BE2C (cell line): ENCODE measurements at places on chromosomes 5 and 9.

GRCh38 chr5:69468631-69469030, 24.0 kb upstream of the OCLN start:
- no peak for DNase-seq

- no peak for DNase-seq
Measured at GRCh38 chr9:79477241-79477840, 94.4 kb upstream of the TLE4 start.

- DNase-seq = no peak
Measured at GRCh38 chr9:136672431-136673087, 9.8 kb downstream of the EGFL7 start.

GRCh38 chr9:19376931-19377330, 3.1 kb downstream of the RPS6 start:
- no peak for DNase-seq

DNA sequence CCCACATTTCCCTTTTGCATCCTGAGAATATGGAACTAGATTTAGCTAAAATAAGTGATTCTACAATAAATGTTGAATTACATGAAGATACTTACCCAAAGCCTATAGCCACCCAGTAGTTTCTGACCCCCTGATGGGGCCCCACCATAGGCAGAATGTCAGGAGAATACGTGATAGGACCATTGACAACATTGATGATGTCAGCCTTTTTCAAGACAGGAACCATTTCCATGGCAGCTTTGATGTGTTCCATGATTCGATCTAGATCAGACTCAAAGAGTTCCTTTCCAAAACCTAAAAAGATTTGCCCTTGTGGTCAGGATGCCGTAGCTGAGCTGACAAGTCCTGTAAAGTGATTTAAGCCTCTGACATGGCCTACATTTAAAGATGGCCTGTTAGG, 27.3 kb downstream of the DMGDH start:
- DNase-seq = no peak

- DNase-seq = peak; percentile 41
Measured at GRCh38 chr5:31232273-31232888, 38.9 kb downstream of the CDH6 start.

GRCh38 chr5:159817262-159818029, 98.8 kb upstream of the ADRA1B start:
- DNase-seq = no peak

DNA sequence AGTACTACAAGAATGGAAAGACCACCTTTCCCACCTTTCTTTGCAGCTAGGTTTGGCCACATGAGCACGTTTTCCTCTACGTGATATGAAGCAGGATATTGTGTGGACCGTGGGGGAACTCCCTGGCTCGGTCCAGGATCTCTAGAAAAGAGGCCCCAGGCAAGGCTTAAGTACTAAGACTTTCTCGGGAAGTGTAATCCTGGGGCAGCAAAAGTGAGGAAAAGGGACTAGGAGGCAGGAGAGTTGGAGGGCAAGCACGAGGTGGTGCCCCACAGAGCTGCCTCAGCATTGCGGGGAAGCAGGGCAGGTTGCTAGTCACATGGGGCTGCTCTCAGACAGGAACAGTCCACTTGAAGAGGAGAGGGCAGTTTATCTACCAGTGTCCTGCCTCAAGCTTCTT, 235.1 kb downstream of the GADD45G start:
- no peak for DNase-seq

DNA sequence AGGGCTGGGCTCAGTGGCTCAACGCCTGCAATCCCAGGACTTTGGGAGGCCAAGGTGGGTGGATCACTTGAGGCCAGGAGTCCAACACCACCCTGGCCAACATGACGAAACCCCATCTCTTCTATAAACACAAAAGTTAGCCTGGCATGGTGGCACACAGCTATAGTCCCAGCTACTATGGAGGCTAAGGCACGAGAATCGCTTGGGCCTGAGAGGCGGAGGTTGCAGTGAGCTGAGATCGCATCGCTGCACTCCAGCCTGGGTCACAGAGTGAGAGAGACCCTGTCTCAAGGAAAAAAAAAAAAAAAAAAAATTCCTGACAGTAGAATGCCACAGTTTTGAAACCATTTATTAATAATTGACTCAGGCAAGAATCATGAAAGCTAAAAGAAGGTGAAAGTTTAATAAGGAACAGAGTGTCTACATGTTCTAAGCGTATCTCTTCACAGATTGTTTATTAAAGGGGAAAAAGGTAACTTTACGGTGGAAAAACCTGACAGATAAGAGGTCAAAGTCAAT, 5.7 kb upstream of the PTGR1 start:
- no peak for DNase-seq

- DNase-seq = no peak
Measured at GRCh38 chr9:19385786-19386501, 5.9 kb upstream of the RPS6 start.

GRCh38 chr9:68719847-68720246, 14.8 kb downstream of the PIP5K1B start:
- no peak for DNase-seq

DNA sequence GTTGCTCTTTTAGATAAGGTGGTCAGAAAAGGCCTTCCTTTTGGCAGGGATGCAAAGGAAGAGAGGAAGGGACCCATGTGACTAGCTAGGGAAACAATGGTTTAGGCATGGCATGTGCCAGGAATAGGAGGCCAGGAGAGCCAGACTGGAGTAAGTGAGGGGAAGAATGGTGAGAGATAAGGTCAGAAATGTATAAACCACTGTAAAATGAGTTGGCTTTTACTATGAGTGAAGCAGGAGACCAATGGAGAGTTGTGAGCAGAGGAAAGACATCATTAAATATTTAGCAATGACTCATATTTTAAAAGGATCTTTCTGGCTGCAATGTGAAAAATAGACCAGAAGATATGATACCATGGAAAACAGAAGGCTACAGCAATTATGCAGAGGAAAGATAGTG, 50.9 kb downstream of the AP3B1 start:
- peak; percentile 38 for DNase-seq

- DNase-seq = no peak
Measured at GRCh38 chr9:78118742-78119473, 87.3 kb upstream of the GNAQ start.

DNA sequence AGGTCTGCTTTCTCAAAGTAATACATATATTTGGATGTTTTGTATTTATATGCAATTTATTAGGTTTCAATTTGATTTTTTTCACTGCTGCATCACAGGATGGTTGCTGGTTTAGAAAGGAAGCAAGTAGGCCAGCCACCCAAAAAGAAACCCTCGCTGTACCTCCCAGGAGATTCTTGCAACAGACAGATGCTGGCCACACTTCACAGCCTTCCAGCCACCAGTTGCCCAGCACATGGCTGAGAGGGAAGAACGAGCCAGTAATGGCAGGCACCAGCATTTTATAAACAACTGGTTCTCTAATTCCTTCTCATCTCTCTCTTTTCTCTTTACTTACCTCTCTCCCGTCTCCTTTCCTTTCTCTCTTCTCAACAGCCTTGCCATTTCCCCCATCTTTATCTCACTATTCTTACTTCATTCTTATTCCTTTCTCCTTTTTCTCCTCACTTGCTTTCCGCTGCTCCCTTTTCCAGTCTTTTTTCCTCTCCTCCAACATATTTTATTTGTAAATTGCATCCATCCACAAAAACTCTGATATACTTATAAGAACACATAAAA, 38.9 kb downstream of the EFNA5 start:
- peak; percentile 35 for DNase-seq

- no peak for DNase-seq
Measured at GRCh38 chr5:170195961-170196360, 36.8 kb upstream of the C5orf58 start.

DNA sequence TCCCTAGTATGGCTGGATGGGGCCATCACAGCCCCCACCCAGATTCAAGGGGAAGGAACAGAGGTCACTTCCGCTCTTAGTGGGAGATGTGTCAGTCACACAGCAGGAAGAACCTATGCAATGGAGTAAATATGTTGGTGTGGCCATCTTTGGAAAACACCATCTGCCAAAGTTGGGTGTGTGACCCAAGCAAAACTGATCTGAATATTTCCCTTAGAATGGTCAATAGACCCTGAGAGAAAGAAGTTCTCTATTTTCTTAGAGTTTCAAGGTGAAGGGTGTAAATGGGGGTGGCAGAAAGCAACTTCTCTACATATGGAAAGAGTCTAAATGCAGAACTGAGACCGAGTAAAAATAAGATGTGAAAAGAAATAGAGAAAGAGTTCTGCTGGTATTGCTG, 212.7 kb downstream of the ESM1 start:
- DNase-seq = no peak

GRCh38 chr9:136239983-136240330, 5.7 kb downstream of the QSOX2 start:
- no peak for DNase-seq

- DNase-seq = no peak
Measured at GRCh38 chr5:77824981-77825380, 48.8 kb upstream of the TBCA start.

DNA sequence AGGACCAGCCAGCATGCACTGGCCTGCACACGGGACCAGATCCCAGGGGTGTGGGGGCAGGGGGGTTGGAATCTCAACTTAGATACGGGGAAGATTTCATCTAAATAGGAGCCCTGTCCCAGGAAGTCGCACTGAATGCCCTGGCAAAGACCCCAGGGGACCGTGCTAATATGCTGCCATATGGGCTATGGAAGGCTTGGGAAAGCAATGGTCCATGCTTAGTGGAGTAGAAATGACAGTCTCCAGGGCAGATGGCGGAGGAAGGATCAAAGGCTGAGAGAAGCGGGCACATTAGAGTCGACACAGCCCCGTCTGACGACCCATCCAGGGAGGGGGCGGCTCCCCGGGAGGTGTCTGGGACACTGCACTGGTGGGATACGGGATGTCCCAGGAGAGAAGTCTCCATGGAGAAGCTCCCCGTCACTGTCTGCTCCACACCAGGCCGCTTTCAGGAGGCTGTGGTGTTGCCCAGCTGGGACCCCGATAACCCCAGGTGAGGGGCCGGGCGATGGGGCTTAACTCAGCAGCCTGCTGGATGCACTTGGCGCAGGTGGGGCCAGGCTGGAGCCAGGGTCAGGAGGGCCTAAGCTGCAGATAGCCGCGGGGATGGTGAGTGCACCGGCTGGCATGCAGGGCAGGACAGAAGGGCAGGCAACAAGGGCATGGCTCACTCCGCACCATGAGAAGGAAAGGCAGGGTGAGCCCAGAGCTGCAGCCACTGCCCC, 377.7 kb upstream of the IRX1 start:
- no peak for DNase-seq

DNA sequence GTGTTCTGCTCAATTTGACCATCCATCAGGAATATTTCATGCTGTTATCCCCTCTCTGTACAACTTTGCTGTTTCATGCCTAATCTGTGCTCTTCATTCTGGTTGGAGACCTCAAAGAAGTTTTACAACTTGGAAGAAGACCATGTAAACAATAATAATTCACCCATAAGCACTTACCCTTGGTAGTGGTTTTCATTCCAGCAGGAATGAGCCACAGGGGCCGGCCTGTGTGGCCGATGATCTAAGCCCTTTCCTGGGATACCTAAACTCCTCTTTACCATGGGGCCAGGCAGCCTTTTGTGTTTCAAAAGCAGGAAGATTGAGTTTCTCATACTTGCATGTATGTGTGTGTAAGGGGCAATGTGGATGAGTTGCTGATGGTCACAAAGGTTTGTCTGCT, 165.0 kb downstream of the FGF1 start:
- DNase-seq = no peak

GRCh38 chr9:21527579-21527978, 45.5 kb upstream of the IFNE start:
- DNase-seq = no peak

DNA sequence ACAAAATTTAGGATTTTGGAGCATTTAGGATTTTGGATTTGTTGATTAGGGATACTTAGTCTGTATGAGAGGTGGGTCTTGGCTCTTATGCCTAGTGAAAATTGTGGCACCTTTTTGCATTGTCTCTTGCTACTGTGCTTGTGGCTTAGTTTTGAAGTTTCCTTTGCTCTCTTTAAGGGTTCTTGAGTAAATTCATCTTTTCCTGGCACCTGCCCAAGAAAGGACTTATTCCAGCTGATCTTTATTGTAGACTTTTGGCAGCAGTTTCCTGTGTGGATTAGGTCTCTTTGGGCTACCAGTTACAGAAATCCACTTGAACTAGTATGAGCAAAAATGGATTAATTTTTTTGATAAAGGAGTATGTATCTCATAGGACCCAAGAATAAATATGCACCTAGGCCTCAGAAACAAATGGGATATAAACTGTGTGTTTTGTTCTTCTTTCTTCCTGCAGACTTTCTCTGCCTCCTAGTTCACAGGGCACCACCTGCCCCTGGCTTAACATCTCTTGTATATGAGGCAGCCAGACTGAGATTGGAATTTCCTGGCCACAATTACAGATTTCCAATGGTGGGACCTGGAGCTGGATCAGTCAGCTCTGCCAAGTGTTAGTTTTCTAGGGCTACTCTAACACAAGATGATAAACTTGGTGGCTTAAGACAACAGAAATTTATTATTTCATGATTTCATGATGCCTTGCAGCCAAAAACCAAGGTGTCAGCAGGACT, 44.6 kb downstream of the FOCAD start:
- no peak for DNase-seq

GRCh38 chr5:172413601-172414171, 40.6 kb downstream of the SH3PXD2B start:
- DNase-seq = no peak

- DNase-seq = no peak
Measured at GRCh38 chr5:168920019-168920810, 341.0 kb upstream of the PANK3 start.

GRCh38 chr9:131018621-131019020, 9.6 kb downstream of the LAMC3 start:
- no peak for DNase-seq

GRCh38 chr9:126583144-126583760, 30.5 kb upstream of the LMX1B start:
- no peak for DNase-seq

- DNase-seq = no peak
Measured at GRCh38 chr5:170426149-170426767, 37.1 kb upstream of the KCNMB1 start.

DNA sequence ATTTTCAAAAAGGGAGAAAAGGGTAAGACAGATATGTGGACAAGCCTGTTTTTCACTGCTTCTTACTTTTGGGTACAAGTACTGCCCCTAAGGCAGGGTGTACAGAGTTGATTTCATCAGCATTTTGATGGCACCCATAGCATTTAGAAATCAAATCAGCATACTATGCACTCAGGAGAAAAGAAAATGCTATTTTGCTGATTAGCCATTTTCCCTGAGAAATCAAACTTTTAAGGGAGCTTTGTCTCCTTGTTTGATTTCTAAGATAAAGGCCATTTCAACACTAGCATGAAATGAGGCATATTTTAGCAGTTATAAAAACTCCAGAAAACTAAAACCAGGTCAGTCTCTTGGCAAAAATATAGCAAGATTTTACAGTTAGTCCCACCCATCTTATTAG, 2269.4 kb upstream of the WWC1 start:
- no peak for DNase-seq

DNA sequence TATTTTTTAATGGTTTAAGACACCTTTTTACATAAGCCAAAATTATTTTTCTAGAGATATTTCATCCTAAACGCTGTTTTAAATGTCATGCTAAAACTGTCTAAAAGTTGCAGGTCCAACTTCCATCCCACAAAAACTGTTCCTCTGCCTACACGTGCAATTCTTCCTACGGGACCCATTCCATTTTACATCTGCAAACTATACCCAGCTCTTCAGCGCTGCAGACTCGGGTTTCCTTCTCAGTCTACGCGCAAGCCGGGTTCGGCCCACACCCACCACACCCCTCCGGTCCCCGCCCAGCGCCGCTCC, 8.7 kb downstream of the RANBP6 start:
- no peak for DNase-seq

GRCh38 chr5:122458278-122458872, 146.3 kb downstream of the SNCAIP start:
- peak; percentile 24 for DNase-seq
